ENCODE measurements at places on chromosomes 1 and 21.
A peak's percentile ranks its signal among the peaks of the same experiment; 100 is the strongest.

DNA sequence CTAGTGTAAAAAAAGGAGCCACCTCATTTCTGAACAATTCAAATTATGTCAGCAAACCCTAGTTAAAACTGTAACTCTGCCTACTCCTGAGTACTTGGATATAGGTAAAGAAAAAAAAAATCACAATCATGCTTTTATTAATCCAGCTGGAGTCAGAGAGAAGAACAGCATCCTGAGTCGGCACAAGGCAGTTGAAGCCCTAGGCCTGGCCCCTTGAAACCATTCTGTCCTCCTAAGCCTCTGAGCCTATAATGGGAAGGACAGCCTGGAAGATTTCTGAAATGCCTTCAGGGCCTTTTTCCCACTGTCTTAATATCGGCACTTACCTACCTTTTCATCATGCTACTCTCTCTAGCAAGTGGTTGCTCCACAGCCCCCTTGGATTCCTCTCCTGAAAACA lies 32.5 kb downstream of the CDC42BPA start:
- no peak for DNase-seq

- DNase-seq, result no peak
Measured at GRCh38 chr1:157252473-157252872, 114.3 kb upstream of the ETV3 start.

DNA sequence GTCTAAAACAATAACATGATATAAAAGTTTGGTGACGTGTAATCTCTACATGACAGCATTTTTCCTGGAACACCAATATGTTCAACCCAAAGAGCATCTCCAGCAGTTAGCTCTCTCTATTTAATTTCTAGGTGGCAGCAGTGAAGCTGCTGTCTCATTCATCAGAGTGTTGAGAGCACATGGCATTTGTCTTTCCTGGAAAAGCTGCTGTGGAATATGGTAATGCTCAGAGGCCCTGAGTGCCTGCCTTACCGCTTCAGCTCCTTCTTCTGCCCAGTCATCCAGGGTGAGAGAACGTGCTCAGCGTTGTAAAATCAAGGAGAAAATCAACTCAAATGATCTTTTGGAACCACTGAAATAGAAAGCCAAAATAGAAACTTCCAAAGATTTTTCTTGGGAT lies 640.7 kb downstream of the ADGRL2 start:
- no peak for DNase-seq

GRCh38 chr1:53755874-53756273 lies 16.9 kb upstream of the GLIS1 start:
- no peak for DNase-seq

DNA sequence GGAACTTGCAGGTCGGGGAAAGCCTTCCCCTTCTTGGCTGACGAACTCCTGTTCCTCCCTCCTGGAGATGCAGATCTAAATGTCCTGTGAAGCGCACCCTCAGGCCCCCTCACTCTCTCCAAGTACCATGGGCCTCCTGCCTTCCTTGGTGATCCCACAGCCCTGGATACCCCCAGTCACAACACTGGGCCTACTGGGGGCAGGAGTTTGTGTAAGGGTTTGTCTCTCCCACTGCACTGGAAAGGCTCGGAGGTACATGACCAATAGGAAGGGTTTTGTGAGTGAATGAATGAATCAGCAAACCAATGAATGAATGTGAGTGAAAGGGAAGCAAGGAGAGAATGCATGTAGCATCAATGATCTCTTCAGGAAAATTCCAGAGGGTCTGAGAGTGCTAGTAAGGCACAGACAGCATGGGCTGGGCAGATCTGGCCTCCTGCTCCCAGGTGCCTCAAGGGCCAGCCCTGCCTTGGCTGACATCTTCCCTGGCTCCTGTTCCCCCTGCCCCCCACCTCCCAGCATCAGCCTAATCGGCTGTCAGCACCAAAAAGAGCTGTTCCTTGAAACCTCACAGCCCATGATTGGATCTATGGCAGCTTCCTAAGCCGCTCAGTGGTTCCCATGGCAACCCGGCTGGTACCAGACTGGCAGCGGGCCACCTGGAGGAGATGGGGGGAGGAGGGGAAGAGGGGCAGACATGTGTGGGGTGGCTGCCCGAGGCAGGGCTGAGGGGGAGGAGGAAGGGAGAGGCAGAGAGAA lies 95.8 kb downstream of the VWA5B1 start:
- no peak for DNase-seq

DNA sequence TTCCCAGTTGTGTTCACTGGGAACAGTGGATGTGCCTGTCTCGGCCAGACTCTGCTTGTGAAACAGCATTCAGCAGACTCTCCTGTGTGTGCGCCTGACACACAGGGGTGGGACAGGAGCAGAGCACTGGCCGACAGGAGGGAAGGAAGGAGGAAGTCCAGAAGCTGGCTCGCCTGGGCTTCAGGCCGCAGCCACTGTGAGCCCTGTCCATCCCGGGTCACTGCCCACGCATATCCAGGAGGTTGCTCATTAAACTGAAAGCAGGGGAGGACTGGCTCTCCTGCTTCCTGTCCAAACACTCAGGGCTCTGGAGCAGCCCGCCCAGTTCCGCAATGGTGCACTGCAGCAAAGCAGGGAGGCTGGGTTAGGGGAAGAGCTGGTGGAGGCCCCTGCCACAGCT lies 218.7 kb upstream of the VAMP3 start:
- no peak for DNase-seq

DNA sequence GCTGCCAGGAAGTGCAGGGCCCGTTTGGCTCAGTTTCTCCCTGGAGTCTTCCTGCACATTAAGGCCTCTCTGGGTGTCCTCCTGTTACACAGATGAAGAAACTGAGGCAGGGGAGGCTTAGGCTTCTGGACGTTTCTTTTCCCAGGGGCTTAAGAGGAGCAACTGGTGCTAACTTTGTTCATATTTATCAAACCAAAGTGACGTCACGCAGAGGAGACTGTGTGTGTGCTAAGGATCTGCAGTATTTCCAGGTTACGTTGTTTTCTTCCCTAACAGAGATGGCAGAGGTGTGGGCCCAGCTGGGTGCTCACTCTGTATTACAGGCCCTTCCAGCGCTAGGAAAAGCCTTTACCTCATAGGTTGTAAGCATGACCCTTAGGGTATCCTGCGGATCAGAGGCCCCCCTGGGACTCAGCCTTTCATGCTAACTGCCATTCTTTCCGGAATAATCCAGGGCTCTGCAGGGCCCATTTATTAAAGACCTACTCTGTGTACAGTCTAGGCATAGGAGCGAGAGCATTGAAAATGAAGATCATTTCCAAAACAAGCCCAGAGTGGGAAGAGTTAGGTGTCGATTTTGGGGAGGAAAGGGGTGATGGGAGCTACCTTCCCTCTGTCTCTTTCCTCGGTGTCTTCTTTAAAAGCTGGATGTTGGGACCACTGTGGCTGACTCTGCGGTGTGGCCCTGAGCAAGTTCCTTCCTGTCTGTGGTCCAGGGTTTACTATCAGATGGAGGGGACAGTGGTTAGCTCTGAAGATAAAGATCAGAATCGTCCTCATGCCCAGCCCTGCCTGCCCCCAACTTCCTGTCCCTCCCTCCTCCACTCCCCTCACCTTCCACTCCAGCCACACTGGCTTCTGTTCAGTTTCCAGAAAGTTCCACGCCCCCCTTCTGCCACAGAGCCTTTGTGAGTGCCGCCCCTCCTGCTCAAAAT lies 4.6 kb downstream of the AGTRAP start:
- DNase-seq, result no peak

DNA sequence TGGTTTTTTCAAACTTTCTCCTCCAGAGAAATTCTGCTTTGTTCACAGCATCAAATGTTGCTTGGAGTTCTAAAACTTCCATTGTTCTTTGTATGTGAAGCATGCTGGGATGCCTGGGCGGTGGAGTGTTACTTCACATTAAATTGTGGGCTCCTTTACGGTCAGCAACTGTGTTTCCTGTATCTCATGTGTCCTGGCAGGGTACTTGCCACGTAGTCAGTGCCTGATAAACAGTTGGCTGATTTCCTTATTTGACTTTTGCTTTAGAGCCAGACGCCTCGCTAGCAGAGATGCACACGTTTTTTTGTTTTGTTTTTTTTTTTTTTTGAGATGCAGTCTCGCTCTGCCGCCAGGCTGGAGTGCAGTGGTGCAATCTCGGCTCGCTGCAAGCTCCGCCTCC lies 96.7 kb downstream of the UCK2 start:
- DNase-seq, result no peak

DNA sequence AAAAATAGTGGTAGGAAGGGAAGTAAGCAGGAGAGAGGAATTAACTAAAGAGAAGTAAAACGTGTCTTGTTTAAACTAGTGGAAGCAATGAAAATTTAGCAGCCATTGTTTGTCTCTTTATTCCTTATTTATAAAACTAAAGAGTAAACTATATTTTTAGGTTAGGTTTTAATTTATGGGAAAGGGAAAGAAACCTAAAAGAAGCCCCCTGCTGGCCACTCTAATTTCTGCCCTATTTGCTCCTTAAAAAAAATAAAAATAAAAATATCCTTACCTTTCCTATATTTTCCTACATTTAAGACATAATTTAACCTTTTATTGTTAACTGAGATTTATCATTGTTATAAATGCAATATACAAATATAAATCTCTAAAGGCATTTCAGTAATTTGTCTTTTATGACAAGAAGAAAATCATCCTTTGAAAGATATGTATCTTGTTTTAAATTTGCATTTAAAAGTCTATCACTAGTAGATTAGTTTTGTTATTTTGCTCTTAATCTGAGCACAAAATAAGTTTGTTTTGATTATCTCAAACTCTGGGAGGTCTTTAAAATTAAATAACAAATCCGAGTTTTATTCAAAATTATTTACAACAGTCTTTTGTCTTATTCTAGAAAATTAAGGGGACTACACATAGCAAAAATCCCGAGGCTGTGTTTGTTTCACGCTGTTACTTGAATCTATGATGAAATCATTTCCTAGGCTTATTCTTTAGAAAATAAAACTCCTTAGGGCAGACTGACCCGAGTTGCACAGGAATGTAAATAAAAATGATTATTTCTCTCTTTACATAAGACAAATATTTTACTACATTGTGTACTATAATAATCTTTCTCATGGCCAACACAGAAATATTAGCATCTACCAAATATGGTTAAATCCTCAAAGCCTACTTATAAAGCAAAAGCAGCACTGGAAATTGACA lies 201.7 kb downstream of the NRIP1 start:
- no peak for DNase-seq

DNA sequence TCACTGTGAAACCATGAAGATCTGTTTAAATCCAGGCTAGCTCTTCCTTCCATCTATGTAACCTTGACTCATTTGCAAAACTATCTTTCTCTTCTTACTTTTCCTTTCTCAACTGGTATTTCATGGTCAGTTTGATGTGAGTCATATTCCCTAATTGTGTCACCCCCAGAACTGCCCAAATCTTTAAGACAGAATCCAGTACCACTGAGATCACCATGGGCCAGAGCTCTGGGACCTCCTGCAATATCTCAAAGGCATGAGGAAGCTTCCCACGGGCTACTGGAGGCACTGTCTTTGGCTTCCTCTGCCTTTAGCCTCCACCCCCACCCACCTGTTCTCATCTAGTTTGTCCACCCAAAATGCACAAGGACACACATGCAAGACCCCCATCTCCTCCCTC lies 274.4 kb upstream of the FMN2 start:
- DNase-seq, result no peak

DNA sequence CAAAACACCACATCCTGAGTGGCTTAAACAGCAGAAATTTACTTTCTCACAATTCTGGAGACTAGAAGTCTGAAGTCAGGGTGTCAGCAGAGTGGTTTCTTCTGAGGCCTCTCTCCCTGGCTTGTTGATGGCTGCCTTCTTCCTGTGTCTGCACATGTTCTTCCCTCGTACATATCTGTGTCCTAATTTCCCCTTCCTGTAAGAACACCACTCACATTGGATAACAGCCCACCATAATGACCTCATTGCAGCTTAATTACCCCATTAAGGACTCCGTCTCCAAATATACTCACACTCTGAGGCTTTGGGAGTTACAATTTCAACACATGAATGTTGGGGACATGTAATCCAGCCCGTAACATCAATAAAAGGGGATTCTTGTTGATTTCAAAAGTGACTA lies 23.4 kb downstream of the C8A start:
- DNase-seq, result no peak

GRCh38 chr21:15514073-15514946 lies 215.5 kb upstream of the USP25 start:
- DNase-seq, result peak; percentile 51

Data from activated CD8-positive, alpha-beta memory T cell treated with anti-CD3 and anti-CD28 coated beads, Interleukin-2, amount 50 U/mL, for 48 hours (primary cell).